HFFc6 (cell line): ENCODE measurements at places on chromosomes 3 and 15. TPM values are rescaled to one million over a fixed set of nuclear protein-coding genes. Genes with fewer than 3 reads are reported as not detected.
A peak's percentile ranks its signal among the peaks of the same experiment; 100 is the strongest.

GRCh38 chr3:94596887-94597566, 534.2 kb downstream of the NSUN3 start:
- DNase-seq, result no peak

- DNase-seq, result no peak
Observed at GRCh38 chr3:139477710-139478640, 1.7 kb upstream of the RBP2 start.

Gene SLC24A5
- not detected in 3 replicates for total RNA-seq

Gene ROPN1
- not detected in 2 replicates for total RNA-seq

DNA sequence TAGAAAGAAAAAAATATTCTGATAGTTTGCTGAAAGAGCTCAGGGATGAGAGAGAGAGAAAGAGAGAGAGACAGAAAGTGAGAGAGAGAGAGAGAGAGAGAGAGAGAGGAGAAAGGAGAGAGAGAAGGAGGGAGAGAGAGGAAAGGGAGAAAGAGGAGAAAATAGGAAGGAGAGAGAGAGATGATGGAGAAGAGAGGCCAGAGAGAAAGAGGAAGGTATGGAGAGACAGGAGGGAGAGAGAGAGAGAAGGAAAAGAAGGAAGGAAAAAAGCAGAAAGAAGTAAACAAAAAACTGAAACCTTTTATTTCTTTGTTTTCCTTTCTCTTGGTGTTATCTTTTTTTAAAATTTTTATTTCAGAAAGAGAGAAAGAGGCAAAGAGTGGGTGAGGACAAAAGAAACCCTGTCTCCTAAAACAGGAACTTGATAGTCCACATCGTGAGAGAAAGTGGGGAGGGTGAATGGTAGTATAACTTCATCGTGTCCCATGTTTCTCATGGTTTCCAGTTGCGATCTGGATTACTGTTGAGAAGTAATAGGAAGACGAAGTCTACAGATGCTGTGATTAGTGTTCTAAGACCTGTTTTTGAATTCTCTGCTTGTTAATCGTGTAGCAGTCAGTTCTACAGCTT, 279.7 kb downstream of the LPP start:
- DNase-seq, result no peak

GRCh38 chr3:27985369-27986035, 255.9 kb upstream of the CMC1 start:
- peak; percentile 7 for DNase-seq

DNA sequence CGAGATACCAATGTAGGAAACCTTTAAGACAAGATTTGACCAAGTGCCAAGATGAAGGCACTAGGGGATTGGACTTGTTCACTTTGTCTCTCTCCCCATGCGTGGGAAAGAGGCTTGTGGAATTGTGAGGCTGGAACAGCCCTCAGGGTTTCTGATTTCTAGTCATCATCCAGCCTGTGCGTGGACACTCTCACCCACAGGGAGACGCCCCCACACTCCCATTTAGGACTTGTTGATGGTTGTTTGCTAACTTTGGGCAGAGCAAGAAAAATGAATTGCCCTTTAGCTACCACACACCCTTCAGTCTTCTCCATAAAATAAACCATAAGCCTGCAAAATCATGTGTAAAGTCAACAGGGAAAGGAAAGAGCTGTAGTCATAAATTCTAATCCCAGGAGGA, 18.4 kb downstream of the ACKR2 start:
- no peak for DNase-seq

DNA sequence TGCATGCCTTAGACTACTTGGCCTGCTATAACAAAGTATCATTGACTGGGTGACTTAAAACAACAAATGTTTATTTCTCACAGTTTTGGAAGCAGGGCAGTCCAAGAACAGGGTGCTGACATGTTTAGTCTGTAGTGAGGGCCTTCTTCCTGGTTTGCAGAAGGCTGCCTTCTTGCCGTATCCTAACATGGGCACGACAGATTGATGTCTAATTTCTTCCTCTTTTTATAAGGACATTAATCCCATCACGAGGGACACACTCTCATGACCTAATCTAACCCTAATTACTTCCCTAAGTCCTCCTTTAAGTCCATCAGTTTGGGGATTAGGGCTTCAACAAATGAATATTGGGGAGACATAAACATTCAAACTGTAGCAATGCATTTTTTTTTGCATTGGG, 10.9 kb upstream of the GOLGA8B start:
- no peak for DNase-seq

Gene RHCG
- total RNA-seq, result not detected in 3 replicates

Gene SLC25A20
- 23.8 and 24.0 TPM in 2 replicates for total RNA-seq

Gene CEP152
- total RNA-seq, result 3.4 and 7.5 TPM in 2 replicates

Gene DPPA4
- 1.4 TPM in 1 of 2 replicates, not detected in the other for total RNA-seq

DNA sequence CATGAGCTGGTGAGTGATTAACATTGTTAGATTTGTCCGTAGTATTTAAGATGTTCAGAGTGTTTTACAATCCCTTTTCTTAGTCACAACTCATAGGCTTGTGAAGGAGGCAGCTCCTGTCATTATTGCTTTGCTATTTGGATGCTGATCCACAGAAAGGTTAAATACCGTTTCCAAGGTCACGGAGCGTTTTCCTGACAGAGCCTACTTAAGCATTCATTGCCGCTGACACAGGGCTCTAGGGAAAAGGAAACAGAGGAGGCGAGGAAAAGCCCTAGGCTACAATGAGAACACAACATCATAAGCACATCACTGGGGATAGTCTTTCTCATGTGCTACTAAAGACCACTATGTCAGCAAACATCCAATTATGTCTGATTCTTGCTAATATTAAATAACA, 38.5 kb upstream of the CPB1 start:
- peak; percentile 1 for DNase-seq

DNA sequence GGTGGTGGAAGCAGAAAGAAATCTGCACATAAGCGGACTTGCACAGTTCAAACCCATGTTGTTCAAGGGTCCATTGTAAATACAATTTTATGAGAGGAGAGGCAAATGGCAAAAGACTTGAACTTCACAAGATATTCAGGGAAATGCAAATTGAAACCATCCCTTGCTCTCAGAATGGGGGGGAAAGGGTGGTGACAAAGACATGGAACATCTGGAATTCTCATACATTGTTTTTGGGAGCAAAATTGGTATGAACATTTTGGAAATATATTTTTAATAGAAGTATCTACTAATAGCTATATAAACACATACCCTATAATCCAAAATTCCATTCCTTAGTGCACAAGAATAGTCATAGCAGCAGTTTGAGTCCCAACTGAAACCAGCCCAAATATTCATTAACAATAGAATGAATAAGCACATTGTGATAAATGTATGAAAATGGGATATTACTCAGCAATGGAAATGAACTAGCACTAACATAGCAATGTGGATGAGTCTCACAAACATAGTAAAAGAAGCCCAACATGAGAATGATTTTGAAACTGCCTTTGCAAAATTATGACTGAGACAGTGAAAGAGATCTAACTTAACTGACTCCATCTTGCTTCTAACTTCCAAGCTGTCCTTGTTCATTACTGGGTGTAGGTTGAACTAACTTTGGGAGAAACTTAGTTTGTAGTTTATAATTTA, 77.2 kb downstream of the CD200R1L start:
- peak; percentile 56 for DNase-seq

- DNase-seq, result no peak
Observed at GRCh38 chr15:94247789-94248638, 16.7 kb downstream of the MCTP2 start.

DNA sequence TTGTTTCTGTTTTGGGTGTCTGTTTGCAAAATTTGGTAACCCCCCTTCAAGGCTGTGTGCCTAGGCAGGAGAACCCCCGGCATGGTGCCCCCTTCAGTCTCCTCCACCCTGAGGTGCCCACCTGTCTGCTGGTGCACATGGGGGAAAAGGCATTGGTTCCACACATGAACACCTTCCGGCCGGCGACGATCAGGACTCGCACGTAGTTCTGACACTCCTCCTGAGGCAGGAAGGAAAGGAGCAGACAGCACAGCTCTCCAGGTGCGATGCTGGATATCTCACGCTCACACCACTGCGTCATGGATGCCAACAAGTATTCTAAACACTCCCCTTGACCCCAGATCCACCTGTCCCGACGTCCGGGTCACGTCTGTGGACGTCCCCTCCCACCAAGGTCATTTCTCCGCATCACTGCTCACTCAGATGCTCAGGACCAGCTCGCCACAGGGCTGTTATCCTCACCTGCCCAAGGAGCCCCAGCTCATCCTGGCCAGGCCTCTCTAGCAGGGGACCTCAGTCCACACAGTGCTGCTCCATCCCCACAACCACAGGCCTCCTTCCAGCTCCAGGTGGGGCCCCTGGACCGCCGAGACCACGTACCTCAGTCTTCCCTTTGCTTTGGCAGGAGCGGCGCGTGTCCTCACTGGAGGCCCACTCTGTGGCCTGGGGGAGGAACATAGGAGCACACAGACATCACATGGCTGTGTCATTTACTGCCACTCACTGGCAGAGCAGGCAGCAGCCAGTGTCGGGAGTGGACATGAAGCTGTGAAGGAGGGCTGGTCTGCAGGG, 99.0 kb downstream of the SEMA5B start:
- no peak for DNase-seq

DNA sequence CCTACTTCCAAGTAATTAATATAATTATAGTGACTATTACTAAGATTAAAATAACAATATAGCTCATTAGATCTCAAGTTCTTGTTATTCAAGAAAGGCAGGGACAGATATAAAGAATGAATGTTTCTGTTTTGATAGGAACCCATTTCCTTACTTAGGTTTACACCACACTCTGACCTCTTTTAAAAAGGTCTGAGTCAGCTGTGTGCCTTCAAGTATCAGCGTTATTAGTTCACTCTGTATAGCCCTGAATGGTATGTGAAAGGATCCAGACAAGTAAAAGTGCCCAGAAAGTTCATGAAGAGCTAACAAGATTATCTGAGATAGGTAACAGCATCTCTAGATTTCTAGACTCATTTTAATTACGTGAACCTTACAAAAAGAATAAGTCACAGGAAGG, 28.9 kb downstream of the PDCD10 start:
- DNase-seq, result peak; percentile 22

DNA sequence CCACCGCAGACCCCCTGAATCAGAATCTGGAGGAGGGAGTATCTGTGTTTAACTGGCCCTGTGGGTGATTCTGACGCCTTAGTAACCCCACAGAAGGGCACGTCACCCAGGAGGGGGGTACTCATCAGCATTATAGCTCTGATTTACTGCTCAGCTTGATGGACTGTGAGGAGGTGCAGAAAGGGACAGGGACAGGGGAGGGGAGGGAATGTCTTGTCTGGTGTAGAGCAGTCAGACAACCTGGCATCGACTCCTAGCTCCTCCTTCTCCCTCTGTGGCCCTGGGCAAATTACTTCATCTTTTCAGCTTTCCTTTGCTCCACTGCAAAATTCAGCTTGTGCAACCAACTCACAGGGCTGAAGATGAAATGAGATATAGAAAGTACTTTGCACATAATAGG, 42.3 kb upstream of the GLCE start:
- no peak for DNase-seq

Gene SPATA16
- not detected in 2 replicates for total RNA-seq

GRCh38 chr15:65423976-65424679, 1.4 kb upstream of the IGDCC4 start:
- no peak for DNase-seq

- peak; percentile 96 for DNase-seq
Observed at GRCh38 chr3:8776406-8776805, 7.0 kb upstream of the OXTR start.

- no peak for DNase-seq
Observed at GRCh38 chr3:70557976-70558375, 245.5 kb upstream of the MDFIC2 start.

DNA sequence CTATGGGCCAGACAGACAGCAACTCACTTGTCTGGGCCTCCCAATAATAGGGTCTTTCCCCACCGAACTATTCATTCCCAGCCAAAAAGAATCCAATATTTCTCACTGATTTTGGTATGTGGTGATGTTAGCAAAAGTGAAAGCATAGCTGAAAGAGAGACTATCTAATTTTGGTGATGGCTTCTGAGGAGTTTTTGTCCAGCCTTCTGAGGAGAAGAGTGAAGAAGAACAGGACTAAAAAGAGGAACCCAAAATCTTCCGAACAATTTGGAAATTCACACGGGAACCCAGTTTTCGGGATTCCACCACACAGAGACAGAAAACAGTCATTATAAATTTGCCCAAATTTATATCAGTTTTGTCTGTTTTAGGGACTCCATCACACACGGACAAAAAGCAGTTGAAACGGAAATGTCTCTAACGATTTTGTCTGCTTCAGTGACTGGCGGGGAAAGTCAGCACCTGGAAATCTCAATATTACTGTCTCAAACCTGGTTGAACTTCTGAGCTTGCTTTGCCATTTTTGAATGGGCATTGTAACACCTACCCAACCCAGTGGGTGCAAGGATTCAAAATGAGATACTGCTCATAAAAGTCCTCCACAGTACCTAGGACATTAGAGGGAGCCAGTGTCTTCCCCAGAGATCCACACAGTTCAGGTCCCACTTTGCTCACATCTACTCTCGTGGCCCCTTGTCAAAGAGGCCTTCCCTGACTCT, 9.1 kb downstream of the CD80 start:
- DNase-seq, result no peak

Gene ACTRT3
- 1.9 to 3.9 TPM (median 3.2 TPM) in 3 replicates for total RNA-seq

Gene GNAT1
- total RNA-seq, result not detected in 2 replicates

DNA sequence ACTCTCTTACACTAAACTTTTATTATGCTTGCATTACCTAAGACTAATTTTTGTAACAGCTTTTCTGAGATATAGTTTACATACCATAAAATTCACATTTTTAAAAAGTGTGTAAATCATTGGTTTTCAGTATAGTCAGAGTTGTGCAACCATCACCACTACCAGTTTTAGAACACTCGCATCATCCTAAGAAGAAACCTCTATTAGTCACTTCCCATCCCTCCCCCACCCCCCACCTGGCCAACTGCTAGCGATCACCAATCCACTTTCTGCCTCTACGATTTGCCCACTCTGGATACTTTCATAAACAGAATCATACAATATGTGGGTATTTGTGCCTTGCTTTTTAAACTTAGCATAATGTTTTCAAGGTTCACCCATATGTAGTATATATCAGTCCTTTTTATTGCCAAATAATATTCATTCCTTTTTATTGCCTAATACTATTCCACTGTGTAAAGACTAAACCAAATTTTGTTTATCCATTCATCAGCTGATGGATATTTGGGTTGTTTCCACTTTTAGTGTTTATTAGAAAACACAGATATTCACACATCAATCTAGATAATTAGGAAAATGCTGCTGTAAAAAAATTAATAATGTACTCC, 23.0 kb downstream of the UBP1 start:
- DNase-seq, result no peak

- DNase-seq, result no peak
Observed at GRCh38 chr3:8457039-8457438, 44.6 kb upstream of the LMCD1 start.

DNA sequence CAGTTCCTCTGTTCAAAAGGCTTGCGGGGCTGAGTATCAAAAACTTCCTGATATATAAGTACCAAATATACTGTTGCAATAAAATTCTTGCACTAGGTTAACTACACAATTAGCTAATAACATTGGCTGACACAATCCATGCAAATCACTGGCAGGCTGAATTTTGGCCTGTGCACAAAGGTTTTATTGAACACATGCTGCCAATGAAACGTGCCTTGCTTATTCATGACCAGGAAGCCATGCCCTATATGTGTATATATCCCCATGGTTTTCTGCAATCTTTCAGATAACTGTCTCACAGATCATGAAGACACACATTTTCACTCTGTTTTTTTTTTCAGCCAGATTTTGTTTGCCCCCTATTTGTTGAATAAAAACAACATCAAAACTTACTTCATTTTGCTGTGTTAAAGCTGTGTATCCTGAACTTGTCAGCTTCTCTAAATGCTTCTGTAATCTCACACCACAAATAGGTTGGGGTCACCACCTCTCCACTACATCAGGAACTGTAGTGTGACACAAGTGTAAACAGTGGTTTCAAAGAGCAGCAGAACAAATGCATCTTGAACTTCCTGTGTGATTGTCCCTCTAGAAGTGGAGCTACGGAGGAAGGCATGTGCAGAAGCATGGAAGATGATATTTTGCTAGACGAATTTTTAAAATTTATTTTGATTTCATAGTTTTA, 920.7 kb upstream of the NR2F2 start:
- DNase-seq, result no peak
